Effector CD4-positive, alpha-beta T cell (primary cell): ENCODE measurements at places on chromosomes 2 and 18.

- no peak for DNase-seq
These were observed 6.2 kb downstream of the HES6 start for GRCh38 chr2:238233625-238234024.

GRCh38 chr18:48962994-48963561, 12.3 kb upstream of the SMAD7 start:
- DNase-seq: no peak

GRCh38 chr2:218296847-218297246, 4.5 kb upstream of the TMBIM1 start:
- DNase-seq: no peak

DNA sequence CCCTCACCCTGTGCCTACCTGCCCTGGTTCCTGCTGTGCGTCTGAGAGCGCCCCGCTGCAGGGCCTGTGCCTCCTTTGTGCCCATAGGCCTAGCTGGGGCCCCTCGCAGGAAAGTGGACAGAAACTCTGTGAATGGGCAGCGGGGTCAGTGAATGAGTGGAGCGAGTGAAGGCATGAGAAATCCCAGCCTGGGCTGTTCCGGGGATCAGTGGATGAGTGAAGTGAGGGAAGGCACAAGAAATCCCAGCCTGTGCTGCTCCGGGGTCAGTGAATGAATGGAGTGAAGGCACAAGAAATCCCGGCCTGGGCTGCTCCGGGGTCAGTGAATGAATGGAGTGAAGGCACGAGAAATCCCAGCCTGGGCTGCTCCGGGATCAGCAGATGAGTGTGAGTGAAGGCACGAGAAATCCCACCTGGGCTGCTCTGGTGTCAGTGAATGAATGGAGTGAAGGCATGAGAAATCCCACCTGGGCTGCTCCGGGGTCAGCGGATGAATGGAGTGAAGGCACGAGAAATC, 2.0 kb downstream of the COLEC11 start:
- no peak for DNase-seq

DNA sequence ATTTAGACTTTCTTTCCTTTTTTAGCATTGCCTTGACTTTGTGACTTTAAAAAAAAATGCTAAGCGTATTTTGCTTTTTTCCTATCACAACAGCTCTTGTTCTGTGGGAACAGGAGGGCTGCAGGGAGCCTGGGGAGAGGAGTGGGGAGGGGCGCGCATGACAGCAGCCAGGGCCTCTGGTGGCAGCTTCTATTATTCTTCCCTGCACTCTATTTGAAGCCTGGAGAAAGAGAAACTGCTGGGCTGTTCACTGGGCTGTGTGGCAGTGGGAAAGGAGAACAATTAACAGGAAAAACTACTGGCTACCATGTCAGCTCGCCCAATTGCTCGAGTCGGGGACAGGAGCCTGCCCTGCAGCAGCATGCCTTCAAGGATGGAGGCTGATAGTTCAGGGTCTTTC, 119.0 kb upstream of the ZBTB14 start:
- DNase-seq: no peak

- DNase-seq: no peak
These were observed 68.3 kb downstream of the CTAGE1 start for GRCh38 chr18:22349317-22349898.

DNA sequence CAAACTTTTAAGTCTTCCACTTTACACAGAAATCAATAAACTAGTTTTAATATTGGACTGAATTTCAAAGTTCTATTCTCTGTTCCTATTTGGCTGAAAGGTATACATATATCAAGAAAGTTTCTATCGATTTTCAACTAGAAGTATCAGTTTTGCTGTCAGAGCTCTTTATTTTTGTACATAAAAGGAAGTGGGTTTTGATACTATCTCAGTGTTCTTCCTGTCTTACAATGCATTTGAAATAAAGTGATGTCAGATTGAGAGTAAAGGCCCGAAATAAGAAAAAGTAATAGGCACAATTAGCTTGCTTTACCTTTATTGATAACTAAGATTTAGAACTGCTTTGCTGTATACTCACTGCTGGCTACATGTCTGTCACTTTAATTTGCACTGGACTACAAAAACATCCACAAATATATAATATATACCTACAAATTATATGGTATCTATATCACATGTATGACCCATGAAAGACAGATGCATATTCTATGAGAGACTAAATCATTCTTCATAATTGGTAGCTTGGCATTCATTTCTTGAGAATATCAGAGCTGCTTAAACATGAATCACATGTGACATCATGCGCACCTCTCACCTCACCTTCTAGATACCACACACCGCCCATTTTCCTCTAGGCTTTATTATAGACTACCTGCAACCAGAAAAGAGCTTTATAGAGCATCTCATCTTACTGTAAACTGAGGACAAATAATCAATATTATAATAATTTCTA, 83.6 kb downstream of the ASXL2 start:
- no peak for DNase-seq

GRCh38 chr2:149857344-149857743, 269.8 kb upstream of the MMADHC start:
- no peak for DNase-seq

GRCh38 chr2:206064077-206064476, 21.9 kb downstream of the INO80D start:
- no peak for DNase-seq

GRCh38 chr2:98483257-98483861, 38.7 kb downstream of the INPP4A start:
- DNase-seq: no peak

GRCh38 chr18:37019157-37019827, 190.4 kb downstream of the KIAA1328 start:
- DNase-seq: no peak

DNA sequence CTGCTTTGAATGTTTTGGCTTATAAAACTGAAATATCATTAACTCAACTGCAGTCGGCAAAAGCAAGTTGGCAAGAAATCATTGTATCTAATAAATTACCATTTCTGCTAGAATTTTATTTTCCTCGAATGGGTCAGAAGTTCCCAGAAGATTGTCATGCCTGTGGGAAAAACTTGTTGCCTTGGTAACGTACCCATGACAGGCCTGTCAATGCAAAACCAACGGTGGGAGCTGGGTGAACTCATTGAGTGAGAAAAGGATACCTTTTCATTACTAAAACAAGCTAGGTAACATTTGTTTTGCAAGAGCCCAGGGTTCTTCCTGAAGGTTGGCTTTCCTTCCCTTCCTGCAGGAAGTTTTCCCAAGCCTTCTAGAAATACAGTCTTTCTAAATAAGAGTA, 9.5 kb downstream of the PLB1 start:
- no peak for DNase-seq

DNA sequence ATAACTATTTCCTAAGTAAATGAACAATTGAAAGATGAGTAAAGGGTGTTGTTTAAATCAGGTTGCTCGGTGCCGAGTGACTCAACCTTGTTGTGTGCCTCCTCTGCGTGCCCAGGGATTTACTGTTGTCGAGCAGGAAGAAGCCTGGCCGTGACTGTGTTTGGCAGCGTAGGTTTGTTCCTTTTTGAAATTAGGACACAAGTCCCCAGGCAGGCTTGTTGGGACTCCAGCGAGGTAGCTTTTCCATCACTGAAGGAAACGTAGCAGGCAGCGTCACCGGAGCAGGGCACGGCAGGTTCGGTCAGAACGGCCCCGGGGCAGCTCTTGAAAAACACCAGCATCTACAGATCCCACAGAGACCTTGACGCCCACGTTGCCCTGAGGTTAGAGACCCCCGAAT, 48.6 kb downstream of the TMEM18 start:
- DNase-seq: no peak

- no peak for DNase-seq
These were observed 874 bp downstream of the NDUFAF7 start for GRCh38 chr2:37232131-37232933.

GRCh38 chr2:15583826-15584225, 7.8 kb upstream of the DDX1 start:
- DNase-seq: no peak

- no peak for DNase-seq
These were observed 281.4 kb upstream of the KCNH7 start for GRCh38 chr2:163119966-163120365.

GRCh38 chr2:162478721-162479129, 134.8 kb downstream of the GCA start:
- no peak for DNase-seq

- no peak for DNase-seq
These were observed 140.6 kb upstream of the ID2 start for GRCh38 chr2:8541223-8541622.

DNA sequence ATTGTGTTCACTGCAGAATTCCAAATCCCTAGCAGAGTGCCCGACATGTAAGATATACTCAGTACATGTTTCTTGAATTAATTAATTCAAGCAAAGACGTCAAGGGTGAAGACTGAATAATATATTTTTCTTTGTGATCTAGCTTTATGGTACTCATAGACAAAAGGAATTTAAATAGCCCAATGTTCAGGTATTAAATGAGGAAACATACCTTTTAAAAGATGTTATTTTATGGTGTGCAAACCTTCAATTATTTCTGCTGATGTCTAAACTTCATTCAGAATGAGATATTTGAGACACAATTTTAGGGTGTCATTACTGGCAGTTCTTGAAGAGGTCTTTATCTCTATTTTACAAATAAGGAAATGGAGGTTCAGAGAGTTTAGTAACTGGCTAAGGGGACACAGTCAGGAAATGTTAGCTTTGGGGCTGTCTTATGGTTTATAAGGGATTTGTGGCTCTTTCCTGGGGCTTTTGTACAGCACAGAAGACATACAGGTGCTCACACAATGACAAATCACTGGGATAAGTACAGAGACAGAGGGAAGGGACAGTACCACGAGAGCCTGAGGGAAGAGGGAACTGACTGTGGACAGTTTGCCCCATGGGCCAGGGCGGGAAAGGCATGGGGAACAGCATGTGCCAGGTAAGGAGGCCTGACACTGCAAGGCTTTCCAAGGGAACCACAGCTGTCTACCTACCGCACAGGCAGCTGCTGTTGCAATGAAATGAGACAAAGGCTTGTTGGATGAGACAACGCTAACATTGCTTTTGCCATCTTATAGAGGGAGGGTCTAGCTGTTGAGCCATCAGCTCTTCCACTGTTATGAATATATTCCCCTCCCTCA, 155.3 kb downstream of the DDX1 start:
- no peak for DNase-seq

GRCh38 chr2:174183076-174183475, 65.3 kb downstream of the OLA1 start:
- DNase-seq: no peak

DNA sequence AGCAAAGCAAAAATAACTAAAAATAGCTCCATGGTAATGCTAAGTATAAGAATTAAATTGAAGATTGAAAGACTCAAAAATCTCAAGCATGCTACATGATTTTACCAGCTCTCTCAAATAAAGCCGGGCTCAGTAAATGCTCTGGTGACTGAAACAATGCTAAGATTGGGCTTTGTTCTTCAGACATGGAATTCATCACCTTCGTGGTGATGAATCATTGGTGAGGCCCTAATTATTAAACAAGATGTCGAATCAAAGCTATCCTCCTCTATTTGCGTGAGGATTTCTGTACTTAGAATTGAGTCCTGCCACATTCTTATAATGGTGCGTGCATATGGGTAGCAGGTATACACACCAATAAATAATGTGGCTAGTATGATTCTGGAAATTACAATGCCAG, 58.8 kb upstream of the LRRTM1 start:
- no peak for DNase-seq

GRCh38 chr2:179024445-179024844, 25.5 kb downstream of the CCDC141 start:
- no peak for DNase-seq

DNA sequence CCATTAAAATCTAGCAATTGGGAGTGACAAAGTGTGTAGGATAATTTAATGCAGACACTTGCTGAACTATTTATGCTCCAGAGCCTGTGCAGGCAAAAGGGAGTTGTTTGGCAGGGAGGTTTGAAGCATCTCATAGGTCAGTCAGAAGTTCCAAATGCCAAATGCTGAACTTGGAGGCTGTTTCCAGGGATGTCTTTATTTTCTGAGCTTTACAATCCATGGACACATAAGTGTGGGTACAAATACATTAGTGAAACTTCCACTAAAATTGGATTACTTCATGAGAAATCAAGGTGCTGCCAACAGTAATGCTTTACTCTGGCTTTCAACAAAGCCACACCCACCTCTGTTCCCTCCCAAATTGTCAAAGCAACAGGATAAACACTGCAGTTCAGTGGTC, 422.1 kb upstream of the SETBP1 start:
- no peak for DNase-seq

DNA sequence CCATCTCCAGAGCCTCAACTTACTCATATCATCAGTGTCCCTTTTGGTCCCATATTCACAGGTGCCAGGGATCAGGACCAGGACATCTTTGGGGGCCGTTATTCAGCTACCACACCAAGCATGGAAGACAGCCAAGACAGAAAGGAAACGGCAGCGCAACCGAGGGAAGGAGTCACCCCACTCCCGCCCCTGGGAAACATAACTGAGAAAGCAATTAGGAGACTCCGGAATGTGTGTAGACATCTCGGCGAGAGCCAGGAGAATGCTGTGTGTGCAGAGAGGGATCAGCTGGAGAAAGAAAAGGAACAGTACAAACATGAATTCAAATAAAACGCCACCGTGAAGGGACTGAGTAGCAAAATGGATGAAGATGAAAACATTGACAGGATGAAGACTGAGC, 13.4 kb upstream of the BOK start:
- DNase-seq: no peak

- no peak for DNase-seq
These were observed 18.8 kb upstream of the TEX44 start for GRCh38 chr2:231573698-231574421.

DNA sequence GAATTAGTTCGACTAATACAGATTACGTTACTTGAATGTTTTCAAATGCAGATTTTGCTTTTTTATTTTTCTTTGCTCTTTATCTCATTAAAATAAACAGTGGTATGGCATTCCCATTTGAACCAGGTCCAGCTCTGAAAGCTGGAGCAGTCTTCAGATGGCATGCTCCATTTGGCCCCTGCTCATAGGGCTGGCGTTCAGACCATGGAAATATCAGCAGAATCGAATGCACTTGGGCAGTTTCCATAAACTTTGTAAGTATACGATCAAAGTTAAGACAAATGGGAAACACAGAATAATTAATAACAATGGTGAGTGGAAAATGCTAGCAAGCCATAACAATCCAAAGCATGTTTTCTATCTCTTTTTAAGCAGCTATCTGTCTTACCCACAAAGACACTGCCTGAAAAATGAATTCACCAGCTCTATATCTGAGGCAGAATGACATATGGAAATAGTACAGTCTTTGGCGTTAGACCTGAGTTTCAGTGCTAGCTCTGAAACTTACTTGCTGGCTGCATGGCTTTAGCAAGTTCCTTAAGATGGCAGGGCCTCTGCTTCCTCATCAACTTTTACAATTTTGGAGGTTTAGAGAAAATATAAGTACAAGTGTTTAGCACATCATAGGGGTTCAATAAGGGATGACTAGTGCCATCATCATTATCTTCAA, 131.6 kb downstream of the BCL2 start:
- DNase-seq: no peak

DNA sequence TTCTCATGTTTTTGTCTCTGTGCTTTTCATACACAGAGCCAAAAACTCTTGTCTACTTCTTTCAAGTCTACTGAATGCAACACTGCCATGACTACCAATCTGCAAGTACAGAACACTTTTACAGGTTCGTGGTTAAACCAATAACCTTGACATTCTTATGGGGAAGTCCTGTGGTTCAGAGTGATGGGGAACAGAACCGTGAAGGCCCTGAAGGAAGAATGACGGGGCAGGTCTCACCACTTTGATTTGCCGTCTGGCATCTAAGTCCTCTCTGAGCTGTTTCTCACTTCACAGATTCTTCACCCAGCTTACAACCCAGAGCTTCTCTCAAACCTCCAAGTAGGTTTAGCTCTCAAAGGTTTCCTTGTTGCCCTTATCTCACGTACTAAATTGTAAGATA, 117.5 kb upstream of the SNTG2 start:
- DNase-seq: no peak

- no peak for DNase-seq
These were observed 41.4 kb downstream of the STEAP3 start for GRCh38 chr2:119264781-119265692.
